ENCODE measurements at places on chromosomes 1 and 21.

DNA sequence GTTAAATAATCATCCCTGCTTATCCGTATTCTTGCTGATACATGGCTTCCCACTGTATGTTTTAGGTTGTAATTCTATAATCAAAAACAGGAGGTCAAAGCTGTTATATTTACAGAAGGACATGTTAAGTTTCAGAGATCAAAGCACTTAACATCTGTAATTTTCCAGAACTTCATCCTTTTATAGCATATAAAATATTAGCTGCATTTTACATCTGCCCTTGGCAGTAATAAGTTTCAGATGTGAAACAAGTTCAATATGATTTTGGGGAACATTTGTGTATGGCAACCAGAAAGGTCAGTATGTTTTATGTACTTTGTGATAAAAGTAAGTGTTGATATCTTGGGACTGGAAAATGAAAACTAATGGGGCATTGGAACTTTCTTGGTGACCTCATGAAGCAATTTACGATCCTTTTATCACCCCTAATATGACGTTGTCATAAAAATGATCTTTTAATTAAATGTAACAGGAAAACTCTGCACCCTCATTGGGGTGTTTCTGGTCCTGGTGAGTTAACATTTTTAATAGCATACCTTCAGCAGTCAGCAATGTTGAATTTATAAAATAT lies 449.6 kb downstream of the GPATCH2 start:
- DNase-seq = no peak

DNA sequence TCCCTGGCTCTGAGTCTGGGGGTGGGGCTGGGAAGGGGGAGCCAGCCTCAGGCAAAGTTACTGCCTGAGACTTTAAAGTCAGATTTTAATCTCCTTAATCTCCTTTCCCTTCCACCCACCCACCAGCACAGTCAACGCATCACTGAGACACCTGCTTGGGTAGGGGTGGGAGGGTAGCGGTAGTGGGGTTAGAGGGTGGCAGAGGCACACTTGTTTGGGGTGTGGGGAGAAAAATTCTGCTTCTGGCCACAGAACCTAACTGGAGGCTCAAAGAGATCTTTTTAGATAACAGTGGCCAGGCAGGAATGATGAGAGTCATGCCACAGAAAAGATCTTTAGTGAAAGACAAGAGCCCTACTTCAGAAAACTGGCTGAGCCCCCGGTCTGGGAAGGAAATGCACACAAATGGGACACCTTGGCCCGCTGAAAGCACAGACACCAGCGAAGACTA lies 44.1 kb downstream of the CD247 start:
- no peak for DNase-seq

- no peak for DNase-seq
These were observed 48.6 kb downstream of the CHD5 start for GRCh38 chr1:6131561-6131960.

- DNase-seq = no peak
These were observed 6.1 kb downstream of the MYBPHL start for GRCh38 chr1:109300650-109301151.

GRCh38 chr1:83077411-83077810 lies 921.5 kb downstream of the TTLL7 start:
- no peak for DNase-seq

- DNase-seq = no peak
These were observed 9.7 kb downstream of the ZNF692 start for GRCh38 chr1:248849152-248849551.

DNA sequence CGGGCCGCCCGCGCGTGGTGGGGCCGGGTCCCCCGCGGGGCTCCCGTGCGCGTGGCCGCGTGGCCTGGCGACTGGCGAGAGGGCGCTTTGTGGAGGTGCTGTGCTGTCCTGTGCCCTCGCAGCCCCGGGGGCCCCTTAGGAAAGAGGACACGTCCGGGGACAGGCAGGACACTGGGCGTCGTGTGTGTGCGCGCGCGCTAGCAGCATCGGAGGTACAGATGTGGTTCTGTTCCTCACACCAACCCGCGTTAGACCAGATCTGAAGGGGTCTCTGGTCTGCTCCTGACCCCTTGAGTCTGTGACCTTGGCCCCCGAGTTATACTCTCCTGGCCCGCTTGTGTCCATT lies 489 bp downstream of the ACTN2 start:
- DNase-seq = no peak

DNA sequence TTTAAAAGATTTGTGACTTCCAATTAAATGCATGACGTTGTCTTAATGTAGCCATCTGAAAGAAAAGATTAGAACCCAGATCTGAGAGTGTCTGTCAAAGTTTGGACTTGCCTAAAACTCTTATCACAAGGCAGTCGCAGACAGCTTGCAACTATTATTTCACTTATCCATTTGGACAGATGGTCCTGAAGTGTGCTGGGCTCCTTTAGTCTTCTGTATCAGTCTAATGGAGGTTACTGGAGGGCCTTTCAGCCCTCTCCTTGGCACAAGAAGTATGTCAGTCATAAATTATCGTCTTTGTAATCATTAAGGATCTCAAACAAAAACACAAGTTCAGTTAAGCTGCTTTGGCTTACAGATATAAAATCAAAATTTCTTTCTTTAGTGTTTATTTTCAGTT lies 15.5 kb downstream of the PROX1 start:
- no peak for DNase-seq

GRCh38 chr1:203666609-203667008 lies 40.0 kb downstream of the ATP2B4 start:
- DNase-seq = no peak

DNA sequence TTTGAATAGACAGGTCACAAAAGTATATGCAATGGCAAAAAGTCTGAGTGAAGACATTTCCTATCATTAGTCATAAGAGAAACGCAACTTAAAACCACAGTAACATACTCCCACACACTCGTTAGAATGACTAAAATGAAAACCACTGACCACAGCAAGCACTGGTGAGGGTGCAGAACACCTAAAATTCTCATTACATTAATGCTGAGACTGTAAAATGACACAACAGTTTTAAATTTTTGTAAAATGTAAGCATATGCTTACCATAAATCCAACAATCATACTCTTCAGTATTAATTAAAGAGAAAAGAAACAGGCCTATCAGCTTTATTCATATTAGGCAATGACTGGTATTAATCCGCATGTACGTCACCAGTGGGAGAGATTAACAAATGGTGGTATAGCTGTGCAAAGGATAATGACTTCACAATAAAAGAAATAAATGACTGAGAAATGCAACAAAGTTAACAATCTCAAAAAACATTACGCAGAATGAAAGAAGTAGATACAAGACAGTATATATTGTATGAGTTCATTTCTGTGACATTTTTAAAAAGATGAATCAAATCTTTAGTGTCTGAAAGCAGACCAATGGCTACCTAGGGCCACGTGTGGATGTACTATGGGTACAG lies 253.5 kb downstream of the AKT3 start:
- no peak for DNase-seq

DNA sequence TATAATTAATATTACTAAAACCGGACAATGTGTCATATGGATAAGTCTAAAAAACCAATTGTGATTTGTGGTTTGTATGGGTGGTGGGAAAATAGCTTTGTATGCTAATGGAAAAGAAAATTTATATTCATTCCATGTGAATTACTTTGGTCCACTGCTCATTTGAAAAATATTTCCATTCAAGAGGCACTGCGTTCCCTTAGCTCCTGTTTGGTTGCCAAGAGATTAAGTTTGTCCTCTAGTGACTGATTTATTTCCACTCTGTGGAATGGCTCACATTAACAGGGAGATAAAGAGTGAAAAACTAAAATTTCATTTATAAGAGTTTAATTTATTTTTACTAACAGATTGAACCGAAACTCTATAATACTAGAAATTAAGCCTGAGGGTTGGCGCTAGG lies 744.1 kb upstream of the CHRM3 start:
- no peak for DNase-seq

- no peak for DNase-seq
These were observed 8.5 kb downstream of the CFHR4 start for GRCh38 chr1:196896355-196896754.

DNA sequence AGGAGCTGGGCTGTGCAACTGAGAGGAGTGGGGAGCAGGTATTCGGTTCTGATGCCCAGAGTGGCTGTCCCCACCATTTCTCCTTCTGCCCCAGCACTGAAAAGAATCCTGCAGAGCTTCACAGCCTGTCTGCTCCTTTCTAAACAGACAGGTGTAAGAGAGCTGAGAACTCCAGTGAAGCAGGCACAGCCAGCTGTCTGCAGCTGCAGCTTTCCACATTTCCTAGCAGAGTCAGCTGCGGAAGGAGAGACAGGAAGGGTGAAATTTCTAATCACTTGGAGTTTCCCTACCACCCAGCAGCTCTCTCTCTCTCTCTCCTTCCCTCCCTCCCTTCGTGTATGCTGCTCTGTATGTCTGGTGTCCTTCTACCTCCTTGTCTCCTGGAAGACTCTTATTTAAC lies 40.5 kb upstream of the GJB5 start:
- no peak for DNase-seq

GRCh38 chr1:59730759-59731478 lies 83.8 kb upstream of the HOOK1 start:
- DNase-seq = no peak

DNA sequence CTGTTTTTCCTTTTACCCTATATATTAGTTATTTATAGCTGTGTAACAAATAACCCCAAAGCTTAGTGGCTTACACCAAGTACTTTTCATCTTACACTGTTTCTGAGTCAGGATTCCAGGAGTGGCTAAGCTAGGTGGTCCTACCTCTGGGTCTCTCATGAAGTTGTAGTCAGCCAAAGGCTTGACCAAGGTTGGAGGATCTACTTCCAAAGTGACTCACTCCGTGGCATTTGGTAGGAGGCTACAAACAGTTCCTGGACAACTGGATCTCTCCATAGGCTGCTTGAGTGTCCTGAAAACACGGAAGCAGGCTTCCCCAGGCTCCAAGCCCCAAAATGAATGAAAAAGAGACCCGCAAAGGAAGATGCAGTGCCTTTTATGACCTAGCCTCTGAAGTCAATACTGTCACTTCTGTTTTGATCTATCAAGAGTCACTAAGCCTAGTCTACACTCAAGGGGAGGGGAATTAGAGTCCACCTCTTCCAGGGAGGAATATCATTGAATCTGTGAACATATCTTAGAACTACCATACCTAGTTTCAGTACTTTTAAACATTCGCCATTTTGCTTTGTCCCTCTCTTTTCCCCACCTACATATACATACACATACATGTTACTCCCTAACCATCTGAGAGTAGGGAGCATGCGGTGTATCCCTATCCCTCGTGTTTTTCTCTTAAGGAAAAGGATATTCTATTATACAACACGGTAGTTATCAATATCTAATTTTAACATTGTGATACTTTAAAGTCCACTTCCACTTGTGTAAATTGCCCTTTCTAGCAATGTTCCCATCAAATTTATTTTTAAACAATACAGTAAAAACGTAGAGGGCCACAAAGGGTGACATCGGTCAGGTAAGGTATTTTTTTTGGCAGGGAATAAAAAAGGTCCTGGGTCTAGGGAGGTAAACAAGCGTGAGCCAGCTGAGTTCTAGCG lies 67.2 kb downstream of the SLC35A3 start:
- DNase-seq = no peak

GRCh38 chr1:221309723-221310122 lies 430.5 kb downstream of the HLX start:
- DNase-seq = peak; percentile 18

DNA sequence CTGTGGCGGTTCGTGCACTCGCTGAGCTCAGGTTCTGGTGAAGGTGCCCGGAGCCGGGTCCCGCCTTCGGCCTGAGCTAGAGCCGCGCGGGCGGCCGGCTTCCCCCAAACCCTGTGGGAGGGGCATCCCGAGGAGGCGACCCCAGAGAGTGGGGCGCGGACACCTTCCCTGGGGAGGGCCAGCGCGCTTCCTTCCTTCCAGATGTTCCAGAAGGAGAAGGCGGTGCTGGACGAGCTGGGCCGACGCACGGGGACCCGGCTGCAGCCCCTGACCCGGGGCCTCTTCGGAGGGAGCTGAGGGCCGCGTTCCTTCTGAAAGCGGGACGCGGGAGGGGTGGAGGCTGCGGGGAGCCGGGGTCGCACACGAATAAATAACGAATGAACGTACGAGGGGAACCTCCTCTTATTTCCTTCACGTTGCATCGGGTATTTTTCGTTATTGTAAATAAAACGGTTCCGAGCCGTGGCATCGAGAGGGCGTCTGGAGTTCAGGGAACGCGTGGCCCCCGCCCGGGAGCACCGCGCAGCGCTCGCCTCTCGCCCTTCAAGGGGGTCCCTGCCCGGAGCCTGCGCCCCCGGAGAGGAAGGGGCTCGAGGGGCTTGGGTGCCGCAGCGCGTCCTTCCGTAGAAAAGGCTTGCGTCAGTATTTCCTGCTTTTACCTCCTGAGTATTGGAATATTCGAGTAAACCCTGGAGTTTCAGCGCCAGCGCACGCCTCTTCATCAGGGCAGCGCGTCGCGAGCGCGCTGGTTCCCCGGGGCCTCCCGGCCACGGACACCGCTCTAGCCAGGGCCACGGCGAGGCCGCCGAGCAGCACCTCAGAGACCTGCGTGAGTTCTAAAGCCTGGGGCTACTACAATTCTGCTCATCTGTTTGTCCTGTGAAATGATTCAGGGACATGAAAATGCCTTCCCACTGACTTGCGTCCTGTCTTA lies 11.5 kb downstream of the YBEY start:
- no peak for DNase-seq

DNA sequence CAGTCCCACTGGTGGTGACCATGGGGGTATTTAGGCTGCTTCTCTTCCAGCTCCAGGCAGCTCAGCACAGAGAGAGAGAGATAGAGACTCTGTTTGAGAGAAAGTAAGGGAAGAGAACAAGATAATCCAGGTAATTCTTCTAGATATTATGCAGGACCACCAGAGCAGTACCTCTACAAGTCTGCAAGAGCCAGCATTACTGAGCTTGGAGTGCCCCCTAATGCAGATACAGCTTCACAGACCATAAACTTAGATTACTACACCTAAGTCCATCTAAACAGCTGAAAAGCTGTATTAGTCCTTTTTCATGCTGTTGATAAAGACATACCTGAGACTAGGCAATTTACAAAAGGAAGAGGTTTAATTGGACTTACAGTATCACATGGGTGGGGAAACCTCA lies 570.3 kb downstream of the LRRIQ3 start:
- DNase-seq = no peak

DNA sequence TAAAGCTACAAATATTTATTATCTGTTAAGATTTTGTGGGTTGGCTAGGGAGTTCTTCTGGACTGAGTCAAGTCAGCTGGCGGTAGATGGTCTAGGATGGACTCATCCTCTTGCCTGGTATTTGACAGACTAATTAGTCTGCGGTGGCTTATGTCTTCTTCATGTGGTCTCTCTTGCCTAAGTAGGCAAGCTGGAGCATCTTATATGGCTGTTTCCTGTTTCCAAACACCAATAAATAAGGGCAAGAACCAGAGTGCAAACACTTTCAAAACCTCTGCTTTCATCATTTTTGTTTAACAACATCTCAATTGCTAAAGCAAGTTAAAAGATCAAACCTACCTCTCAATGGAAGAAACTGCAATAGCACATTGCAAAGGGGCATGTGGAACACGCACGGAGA lies 484.8 kb downstream of the PTPRC start:
- DNase-seq = no peak

GRCh38 chr1:200345520-200345919 lies 64.3 kb downstream of the ZNF281 start:
- no peak for DNase-seq

Data from nephron progenitor cell (in vitro differentiated cells).